ENCODE measurements at places on chromosomes 5 and 9.

GRCh38 chr5:163976696-163977095, 471.3 kb downstream of the MAT2B start:
- DNase-seq, result no peak

DNA sequence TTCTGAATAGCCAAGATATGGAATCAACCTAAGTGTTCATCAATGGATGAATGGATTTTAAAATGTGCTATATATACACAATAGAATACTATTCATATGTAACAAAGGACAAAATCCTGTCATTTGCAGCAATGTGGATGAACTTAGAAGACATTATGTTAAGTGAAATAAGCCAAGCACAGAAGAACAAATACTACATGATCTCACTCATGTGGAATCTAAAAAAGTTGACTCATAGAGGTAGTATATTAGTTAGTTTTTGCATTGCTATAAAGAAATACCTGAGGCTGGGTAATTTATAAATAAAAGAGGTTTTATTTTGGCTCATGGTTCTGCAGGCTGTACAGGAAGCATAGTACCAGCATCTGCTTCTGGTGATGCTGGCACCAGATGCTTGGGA, 8.1 kb downstream of the CATSPER3 start:
- no peak for DNase-seq

DNA sequence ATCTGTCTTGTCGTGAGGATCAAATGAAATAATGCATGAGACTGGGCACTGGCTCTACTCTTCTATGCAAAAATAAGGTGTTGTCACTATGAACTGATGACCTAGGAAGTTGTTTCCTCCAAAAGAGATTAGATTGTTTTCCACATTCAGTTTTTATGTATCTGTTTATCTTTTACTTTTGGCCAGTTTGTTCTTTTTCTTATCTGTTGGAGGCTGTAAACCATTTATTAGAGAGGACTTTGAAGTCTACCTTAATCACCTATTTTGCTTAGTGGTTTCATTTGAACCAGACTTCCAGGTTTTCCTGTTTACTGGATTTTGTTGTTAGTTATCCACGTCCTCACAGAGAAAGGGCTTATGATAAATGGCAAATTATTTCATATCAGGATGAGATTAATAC, 21.5 kb upstream of the GDA start:
- no peak for DNase-seq

- no peak for DNase-seq
Measured at GRCh38 chr5:93305984-93306383, 275.0 kb downstream of the NR2F1-AS1 start.
